ENCODE measurements at places on chromosomes 3 and 15.

GRCh38 chr3:124812291-124813265, 74.6 kb downstream of the ITGB5 start:
- DNase-seq: no peak

DNA sequence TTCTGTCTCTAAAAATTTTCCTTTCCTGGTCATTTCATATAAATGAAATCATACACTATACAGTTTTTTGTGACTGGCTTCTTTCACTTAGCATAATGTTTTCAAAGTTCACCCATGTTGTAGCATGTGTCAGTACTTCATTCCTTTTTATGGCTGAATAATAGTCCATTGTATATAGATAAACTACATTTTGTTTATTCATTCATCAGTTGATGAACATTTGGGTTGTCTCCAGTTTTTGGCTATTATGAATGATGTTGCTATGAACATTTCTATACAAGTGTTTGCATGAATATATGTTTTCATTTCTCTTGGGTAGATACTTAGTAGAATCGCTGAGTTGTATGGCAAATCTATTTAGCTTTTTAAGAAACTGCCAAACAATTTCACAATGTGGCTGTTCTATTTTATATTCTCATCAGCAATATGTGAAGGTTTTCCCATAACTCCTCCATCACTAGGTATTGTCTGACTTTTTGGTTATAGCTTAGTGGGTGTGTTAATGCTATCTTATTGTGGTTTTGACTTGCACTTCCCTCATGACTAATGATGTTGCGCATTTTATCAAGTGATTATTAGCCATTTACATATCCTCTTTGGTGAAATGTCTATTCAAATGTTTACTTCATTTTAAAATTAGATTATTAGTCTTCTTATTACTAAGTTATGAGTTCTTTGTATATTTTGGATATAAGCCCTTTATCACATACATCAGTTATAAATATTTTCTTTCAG, 21.7 kb upstream of the AP4E1 start:
- DNase-seq: no peak

DNA sequence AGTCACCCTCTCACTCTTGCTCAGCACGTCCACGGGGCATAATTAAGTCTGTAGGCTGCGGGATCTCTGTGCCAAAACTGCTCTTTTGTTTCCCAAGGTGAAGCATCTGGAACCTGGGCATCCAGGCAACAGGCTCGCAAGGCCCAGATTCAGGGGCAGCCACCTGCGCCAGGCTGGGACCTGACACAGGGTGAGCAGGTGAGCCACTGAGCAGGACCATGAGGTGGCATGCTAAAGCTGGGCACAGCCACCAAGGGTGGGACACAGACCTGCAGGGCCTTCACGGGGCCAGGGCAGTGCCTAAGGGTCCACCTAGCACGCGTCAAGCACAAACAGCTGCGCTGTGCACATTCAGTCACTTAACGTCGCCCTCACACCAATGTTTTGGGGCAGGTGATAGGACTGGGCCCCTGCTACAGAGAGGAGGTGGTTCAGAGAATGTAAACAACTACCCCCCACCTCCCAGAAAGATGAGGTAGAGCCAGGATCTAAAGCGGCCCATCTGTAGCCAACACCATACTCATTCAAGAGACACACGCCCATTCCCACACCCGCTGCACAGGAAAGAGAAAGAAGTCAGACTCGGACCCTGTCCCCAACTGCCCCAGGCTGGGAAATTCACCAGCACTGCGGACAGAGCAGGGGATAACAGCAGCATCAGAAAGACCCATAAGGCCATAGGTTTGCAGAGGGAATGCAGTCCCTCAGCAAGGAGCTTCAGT, 16.3 kb downstream of the XXYLT1 start:
- DNase-seq: no peak

DNA sequence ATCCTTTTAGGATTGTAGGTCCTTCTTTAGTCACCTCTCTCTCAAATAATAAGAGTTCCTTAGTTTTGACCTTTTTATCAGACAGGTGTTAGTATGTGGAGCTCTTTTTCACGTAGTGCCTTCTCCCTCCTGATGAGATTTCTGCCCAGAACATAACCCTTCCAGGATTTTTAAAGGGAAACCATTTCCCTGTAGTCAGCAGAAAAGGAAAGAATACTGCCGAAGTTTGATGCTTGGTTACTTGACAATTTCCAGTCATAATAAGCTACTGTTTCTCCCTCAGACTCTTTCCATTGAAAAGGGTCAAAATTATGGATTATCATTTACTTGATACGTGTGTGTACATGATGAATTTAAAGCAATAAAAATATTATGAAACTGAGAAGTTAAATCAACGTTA, 73.1 kb downstream of the VPS8 start:
- no peak for DNase-seq

GRCh38 chr15:56968256-56968655, 49.8 kb downstream of the TCF12 start:
- no peak for DNase-seq

DNA sequence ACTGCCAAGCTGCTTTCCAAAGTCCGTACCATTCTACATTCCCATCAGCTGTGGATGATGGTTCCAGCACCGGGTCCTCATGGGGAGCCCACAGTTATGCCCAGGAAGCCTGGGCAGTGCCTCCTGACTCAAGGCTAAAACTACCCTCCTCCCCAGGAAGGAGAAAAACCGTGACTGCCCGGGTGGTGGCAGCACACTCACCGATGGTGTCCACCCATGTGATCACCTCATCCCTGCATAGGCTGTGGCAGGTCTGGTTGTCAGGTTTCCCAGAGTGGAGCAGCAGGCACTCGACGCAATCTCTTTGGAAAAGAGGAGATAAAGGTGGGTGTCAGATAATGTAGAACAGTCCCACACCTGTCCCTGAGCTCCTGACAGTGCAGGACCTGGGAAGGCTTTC, 38.6 kb downstream of the UMPS start:
- no peak for DNase-seq

GRCh38 chr3:118799303-118799702, 235.3 kb downstream of the IGSF11 start:
- DNase-seq: no peak

- DNase-seq: no peak
These were observed 14.6 kb downstream of the HDC start for GRCh38 chr15:50250760-50251394.

DNA sequence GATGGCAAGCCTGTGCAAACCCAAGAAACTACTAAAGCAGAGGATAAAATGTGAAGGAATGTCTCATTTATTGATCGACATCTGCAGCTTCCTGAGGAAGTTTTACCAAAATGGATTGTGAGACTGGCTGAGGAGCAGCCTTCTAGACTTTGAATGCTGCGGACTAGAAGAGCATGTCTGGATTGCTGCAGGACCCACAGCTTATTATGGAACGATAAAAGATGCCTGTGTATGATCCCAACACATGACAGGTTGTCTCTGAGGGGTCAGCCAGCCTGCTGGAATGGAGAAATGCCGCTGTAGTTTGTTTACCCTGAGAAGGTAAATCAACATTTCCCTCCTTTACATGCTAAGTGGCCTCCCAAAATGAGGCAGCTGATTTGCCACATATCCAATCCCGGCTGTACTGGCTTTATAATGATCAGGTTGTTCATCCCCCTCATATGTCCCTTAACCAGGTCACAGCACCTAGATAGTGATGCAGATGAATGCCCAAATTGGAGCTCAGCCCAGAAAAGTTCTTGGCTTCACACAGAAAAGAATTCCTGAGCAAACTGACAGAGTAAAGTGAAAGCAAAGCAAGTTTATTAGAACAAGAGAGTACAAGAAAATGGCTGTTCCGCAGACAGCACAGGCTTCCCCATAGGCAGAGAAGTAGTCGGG, 63.9 kb downstream of the IL12A start:
- no peak for DNase-seq

- no peak for DNase-seq
These were observed 78.3 kb downstream of the ZBTB20 start for GRCh38 chr3:115068799-115069198.

DNA sequence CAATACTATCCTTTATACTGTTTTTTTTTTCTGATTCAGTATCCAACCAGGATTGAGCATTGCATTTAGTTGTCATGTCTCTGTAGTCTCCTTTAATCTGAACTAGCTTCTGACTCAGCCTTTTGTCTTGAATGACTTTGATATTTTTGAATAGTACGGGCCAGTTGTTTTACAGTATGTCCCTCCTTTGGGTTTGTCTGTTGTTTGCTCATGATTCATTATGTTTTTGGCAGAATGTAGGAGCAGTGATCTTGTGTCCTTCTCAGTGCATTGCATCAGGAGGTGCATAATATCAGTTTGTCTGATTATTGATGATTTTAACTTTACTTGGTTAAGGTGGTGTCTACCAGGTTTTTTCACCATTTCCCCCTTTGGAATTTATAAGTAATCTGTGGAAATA, 20.5 kb downstream of the EXOG start:
- no peak for DNase-seq

DNA sequence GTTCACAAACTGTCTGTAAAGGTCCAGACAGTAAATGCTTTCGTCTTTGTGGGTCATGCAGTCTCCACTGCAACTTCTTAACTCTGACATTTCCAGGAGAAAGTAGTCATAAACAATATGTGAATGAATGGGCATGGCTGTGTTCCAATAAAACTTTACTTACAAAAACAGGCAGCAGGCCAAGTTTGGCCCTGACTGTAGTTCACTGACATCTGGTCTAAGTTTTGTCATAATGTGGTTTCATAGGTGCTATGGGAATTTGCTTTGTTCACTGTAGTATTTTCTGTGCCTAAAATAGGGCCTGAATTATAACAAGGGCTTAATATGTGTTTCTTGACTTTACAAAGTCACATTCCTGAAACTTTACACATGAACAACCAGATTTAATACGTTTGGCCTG, 186.0 kb upstream of the KBTBD8 start:
- no peak for DNase-seq

DNA sequence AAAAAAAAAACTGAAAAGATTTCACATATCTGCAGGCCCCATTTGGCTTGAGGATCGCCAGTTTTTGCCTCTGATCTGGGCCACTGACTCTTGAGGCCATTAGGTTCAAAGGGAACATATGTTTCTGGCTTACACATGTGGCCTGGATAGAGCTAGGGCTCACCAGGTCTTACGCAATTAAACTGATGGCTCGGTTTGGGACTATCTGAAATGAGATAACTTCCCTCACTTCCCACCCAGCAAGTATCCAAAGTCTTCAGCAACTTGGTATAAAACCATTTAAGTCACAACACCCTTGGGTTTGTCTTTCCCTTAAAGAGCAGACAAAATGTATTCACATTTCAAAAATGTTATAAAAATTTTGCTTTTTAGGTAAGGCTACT, 36.3 kb downstream of the LRIG1 start:
- DNase-seq: no peak

DNA sequence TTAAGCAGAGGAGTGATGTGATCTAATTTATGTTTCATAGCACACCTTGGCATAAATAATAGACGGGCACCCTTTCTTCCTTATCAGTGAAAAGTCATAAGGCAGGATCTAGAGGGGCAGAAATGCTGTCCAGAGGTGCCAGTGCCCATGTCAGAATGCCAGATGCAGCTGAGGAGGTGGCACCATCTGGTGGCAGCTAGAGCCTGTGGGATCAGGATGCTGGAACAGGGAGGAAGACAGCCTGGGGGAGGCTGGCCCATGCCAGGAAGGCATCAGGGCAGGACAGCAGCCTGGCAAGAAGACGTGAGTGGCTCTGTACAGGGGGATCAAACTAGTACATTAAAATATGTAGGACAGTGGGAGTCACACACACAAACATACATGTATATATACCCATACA, 16.5 kb downstream of the MYH15 start:
- no peak for DNase-seq

GRCh38 chr3:194329583-194329965, 21.6 kb downstream of the CPN2 start:
- no peak for DNase-seq

GRCh38 chr3:131772269-131773026, 262.4 kb downstream of the CPNE4 start:
- no peak for DNase-seq

Measured in central memory CD4-positive, alpha-beta T cell (primary cell).